T-helper 1 cell (primary cell): ENCODE measurements at places on chromosomes 11 and 22.

DNA sequence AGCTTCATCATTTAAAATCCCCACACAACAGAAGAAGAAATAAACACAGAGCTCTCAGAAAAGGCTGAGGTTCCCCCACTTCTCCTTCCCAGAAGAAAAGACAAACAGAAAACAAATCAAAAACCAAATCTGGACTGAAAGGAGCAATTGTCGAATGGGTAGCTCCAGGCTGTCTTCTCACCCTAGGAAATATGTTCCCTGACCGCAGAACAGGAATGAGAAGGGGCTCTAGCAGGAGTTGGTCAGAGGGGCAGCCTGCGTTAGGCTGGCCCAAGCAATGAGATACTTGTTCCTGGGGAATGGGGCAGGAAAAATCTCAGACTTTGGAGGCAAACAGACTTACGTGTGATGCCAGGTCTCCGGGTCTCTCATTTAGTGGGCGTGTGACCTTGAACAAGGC, 562.6 kb upstream of the CADM1 start:
- DNase-seq, result no peak

- no peak for DNase-seq
Observed at GRCh38 chr11:34335801-34336200, 22.0 kb downstream of the ABTB2 start.

DNA sequence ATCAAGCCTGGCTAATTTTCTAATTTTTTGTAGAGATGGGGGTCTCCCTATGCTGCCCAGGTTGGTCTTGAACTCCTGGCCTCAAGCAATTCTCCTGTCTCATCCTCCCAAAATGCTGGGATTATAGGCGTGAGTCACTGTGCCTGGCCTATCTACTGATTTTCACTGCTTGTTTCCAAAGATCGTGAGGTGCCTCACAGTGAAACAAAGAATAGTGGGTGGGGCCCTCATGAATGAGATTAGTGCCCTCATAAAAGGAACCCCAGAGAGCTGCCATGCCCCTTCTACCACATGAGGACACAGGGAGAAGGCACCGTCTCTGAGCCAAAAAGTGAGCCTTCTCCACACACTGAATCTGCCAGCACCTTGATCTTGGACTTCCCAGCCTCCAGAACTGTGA, 23.5 kb downstream of the TMEM184B start:
- DNase-seq, result no peak

GRCh38 chr11:68987211-68987610, 6.4 kb upstream of the MRGPRD start:
- DNase-seq, result no peak

DNA sequence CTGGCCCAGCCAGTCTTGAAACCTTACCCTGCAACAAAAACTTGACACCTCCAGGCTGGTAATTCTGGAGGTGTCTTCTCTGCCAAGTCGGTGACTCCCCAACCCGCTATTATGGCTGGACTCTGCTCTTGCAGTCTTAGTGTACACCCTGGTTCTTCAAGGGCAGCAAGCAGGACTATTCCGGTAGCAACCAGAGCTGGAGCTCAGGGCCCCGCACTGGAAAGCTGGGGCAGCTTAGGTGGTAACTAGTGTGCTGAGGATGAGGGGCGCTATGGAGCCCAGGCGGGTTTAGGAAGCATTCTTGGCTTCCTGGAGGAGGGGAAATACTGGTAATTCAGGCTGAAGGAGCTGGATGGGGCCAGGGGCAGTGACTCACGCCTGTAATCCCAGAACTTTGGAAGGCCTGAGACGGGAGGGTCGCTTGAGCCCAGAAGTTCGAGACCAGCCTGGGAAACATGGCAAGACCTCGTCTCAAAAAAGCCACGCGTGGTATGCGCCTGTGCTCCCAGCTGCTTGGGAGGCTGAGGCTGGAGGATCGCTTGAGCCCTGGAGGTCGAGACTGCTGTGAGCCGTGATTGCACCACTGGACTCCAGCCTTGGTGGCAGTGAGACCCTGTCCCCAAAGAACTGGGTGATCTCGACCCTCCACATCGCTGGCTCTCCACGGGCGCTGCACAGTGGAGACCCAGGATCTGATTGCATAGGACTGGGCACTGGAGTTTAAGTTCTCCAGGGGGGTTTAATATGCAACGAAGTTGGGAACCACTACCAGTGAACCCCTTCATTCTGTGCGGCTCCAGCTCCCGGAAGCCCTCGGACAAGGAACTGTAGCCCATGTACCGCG, 10.6 kb upstream of the AIFM3 start:
- DNase-seq, result no peak

- DNase-seq, result no peak
Observed at GRCh38 chr11:72984453-72985077, 157.6 kb downstream of the FCHSD2 start.

DNA sequence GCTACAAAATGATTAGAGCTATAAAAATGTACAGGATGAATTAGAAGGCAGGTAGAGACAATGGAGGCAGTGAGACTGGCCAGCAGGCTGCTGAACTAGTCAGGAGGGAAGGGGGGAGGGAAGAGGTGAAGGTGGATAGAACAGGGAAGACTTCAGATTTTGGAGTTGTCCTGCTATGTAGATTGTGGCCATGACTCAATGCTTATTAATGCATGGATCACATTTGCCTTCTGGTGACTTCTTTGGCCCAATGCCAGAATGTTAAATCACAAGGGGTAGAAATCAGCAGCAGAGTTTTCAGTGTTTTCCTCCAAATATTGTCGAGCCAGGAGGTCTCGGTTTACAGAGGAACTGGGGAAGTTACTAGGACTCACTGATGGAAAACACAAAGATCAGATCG, 346.6 kb downstream of the AASDHPPT start:
- DNase-seq, result no peak

GRCh38 chr11:131234221-131234620, 136.2 kb upstream of the NTM start:
- no peak for DNase-seq

DNA sequence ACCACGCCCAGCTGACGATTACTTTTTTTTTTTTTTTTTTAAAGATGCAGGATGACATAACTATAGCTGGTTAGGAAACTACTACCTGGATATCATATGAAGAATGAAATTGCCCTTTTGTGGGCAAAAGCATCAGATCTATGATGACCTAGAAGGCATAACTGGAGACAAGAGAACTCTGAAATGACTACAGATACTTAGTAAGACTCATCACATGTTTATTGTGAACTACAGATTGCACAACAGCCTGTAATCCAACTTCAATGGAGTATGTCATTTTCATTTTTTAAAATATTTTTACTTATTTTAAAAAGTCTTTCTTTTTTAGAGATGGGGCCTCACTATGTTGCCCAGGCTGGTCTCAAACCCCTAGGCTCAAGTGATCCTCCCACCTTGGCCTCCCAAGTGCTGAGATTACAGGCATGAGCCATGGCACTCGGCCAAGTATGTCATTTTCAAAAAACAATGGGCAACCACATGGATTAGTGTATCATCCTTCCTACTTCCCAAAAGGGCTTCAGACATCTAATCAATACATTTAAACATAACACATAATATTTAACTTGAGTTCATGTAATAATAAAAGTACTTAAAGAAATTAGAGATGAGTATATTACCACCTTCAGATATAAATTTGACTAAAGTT, 3.3 kb downstream of the MTMR2 start:
- DNase-seq, result no peak

GRCh38 chr11:68137833-68138232, 16.6 kb upstream of the CHKA start:
- no peak for DNase-seq

DNA sequence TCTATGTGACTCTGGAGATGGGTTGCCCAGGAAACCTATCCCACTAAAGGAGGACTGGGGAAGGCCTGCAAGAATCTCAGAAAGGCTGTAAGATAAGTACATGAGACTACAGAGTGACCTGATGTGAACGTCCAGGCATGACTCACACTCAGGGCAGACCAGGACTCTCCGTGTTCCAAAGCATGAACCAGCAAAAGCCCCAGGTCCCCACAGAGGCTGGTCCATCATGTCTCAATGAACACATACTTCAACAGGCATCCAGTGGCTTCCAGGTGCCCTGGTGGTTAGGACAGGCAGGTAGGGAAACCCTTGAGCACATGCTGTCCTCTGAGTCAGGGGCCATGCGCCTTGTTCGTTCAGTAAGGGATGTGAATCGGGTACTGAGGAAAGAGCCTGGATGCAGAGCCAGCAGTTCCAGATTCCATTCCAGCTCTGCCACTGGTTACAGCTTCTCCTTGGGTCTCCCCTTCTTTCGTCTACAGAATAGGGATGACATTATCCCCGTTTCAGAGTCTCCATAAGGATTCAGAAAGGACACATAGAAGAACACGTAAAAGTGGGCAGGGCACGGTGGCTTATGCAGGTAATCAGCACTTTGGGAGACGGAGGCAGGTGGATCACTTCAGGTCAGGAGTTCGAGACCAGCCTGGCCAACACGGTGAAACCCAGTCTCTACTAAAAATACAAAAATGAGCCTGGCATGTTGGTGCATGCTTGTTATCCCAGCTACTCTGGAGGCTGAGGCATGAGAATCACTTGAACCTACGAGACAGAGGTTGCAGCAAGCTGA, 129.0 kb upstream of the TEAD1 start:
- no peak for DNase-seq

GRCh38 chr11:70070706-70071105, 7.4 kb upstream of the ANO1 start:
- DNase-seq, result no peak

DNA sequence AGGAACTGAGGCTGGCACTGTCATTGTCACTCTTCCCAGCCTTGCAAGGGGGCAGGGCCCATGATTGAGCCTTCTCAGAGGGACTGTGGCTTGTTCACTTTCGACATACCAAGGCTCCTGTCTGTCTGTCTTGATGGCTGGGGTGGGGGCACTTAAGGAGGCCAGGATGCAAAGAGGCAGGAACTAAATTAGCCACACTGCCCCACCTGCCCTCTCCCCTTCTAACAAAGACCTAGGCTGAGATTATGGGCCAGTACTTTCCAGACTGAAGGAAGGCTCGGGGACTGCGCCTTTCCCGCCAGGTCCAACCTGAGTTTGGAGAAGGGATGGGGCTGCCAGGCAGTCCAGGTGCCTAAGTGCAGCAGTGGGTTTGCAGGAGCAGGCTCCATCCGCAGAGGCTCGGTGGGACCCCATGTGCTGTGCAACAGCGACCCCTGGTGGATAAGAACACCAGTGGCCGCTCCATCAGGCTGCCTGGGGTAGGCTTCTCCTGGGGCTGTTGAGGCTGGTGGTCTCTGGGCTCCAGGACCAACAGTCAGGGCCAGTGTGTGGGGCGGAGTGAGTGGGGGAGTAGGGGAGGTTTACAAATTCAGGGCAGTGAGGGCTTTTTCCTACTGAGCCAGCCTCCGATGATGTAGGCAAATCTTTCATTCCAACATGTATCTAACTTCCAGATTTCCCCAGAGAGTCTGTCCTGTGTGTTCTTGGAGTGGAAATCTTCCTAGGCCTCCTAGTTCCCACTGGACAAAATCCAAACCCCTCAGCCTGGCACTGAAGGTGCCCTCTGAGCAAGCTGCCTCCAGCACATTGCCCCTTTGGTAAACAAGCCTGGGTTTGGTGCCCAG, 93.9 kb downstream of the INSC start:
- DNase-seq, result peak; percentile 54

- DNase-seq, result no peak
Observed at GRCh38 chr22:23305922-23306374, 125.6 kb downstream of the BCR start.

- peak; percentile 35 for DNase-seq
Observed at GRCh38 chr11:57514538-57515331, 767 bp downstream of the SLC43A1 start.

DNA sequence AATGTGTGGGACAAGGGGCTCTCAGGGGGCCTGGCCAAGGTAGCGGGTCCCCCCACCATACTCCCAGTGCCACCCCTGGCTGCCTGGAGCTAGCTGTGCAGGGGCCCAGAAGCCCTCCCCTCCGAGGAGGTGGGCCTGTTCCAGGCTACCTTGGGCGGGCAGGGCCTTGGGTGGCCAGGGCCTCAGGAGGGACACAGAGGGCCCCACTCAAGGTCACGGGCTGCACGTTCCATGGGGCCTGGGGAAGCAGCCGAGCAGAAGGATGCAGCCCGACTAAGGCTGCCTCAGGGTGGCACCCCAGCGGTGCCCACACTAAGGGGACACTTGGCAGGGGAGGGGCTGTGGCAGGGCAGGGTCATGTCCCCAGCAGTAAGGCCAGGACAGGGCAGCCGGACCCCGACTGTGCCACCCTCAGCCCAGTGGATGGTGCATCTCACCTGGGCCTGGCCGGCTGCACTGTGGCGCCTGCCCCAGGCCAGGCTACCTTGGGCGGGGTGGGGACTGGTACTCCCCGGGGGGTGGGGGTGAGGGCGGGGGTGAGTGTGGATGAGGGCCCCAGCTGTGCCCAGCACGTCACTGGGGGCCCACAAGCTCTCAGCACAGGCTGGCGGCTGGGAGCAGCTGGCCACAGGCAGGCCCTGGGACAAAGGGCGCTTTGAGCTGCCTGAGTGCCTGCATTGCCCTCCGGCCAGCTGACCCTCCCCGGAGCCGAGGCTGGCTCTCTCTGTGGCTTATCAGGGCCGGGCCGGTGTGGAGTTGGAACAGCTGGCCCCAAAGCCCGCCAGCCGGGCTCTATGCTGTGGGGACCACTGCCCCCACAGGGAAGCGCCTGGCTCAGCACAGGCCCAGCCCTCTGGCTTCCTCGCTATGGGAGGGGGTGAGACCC, 117.1 kb downstream of the KCNQ1 start:
- no peak for DNase-seq

DNA sequence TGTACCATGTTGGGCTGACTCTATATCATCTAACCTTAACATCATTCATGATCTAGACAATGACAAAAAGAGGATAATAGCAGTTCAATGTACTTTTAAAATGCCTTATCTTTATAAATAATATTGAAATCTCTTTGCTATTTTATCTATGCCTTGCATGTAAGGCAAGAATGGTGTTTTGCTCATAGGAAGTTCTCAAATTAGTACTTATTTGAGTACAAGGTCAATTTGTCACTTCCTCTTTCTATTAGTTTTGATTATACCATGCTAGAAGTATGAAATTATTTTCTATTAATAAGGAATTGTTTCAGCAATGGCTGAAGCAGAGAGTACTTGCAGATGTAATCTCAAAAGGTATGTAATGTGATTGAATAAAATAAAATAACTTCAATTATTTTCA, 1285.4 kb upstream of the TENM4 start:
- DNase-seq, result no peak

GRCh38 chr22:33038836-33039235, 19.3 kb downstream of the SYN3 start:
- DNase-seq, result no peak

DNA sequence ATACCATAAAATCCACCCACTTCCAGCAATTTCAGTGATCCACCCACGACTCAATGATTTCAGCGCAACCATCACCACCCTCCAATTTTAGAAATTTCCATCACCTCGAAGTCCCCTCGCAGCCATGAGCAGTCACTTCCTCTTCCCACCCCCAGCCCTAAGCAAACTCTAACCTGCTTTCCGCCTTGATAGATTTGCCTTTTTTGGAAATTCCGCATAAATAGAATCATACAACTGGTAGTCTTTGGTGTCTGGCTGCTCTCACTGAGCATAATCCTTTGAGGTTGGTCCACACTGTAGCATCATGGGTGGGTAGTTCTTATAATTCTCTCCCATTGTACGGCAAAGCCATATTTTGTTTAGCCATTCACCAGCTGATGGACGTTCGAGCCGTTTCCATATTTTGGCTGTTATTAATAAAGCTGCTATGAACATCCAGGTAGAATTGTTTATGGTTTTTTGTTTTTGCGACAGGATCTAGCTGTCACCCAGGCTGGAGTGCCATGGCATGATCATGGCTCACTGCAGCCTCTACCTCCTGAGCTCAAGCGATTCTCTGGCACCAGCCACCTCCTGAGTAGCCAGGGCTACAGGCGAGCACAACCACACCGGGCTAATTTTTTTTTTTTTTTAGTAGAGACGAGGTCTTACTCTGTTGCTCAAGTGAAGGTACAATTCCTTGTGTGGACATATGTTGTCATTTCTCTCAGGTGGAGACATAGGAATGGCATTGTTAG, 16.0 kb downstream of the PIM3 start:
- DNase-seq, result peak; percentile 24

- no peak for DNase-seq
Observed at GRCh38 chr22:46592390-46592872, 27.8 kb upstream of the GRAMD4 start.
